SW480 (cell line): ENCODE measurements at places on chromosomes 1 and 21.

GRCh38 chr1:218164111-218164929, 120.8 kb upstream of the RRP15 start:
- peak; percentile 37 for DNase-seq

DNA sequence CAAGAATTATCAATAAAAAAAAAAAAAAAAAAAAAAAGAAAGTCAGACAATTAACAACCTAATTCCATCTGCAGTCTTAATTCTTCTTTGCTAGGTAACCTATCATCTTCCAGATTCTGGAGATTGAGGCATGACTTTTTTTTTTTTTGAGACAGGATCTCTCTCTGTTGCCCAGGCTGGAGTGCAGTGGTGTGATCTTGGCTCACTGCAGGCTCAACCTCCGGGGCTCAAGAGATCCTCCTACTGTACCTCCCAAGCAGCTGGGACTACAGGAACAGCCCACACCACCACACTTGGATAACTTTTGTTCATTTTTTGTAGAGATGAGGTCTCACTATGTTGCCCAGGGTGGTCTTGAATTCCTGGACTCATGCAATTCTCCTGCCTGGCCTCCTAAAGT, 4.6 kb upstream of the RAD54L start:
- DNase-seq, result no peak

DNA sequence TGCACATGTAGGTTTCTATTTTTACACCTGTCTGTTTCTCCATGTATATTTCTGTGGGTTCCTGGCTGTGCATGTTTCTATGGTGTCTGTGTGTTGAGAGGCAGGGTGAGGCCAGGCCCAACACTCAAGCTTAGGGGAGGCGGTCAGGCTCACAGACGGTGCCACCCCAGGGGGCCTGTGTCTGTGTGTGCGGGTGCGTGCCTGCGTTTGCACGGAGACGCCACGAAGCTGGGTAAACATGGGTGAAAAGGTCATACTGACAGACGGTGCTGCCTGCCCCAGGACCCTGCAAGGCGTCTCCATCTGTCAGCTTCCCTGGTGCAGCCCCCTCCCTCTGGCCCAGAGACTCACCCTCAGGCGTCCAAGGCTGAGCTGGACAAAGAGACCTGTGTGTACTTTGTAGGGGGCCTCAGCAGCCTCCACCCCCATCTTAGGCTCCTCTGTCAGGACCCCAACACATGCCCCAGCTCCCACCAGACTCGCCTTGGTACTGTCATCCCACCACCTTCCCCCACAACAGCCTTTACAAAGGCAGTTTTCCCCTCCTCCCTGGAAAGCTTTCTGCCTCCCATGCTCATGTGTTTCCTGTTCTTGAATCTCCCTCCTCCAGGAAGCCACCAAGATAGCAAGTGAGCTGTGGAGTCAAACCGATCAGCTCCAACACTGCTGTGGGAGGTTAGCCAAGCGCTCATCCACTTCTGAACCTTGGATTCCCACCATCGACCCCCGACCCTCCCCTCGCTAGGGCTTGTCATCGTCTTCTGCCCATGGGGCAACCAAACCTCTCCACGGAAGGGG, 34.1 kb downstream of the PTPRF start:
- DNase-seq, result no peak

DNA sequence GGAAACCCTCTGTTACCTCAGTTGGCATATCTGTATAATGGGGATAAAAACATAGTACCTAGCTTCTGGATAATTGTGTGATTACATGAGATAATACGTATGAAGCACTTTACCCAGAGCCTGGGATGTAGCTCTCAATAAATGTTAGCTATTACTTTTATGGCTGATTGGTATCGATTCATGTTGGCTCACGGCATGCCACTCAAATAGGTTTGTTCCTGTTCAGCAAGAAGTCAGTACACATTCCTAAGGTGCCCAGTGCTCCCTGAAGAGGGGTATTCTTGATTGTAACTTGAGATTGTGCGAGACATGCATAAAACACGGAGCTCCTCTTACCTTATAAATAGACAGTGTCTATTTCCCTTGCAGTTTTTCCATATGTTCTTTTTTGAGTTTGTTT, 78.5 kb upstream of the GALNT2 start:
- DNase-seq, result no peak

DNA sequence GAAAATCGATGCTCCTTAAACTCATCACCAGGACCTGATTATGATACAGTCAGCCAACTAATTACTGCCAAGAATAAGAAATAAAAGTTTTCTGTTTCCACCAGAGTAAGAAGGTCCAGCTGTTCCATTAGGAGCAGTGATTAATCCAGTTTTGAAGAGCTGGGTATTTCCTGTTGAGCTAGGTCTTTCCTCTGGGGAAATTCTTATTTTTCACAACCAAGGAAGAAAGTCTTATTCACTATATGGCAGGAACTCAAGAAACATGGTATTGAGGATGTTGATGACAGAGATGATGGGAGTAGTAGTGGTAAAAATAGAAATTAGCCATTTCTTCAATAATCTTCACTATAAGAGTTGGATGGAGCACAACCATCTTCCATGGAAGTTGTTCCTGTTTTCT, 374.6 kb upstream of the RUNX1 start:
- DNase-seq, result no peak

GRCh38 chr21:32599526-32599925, 12.7 kb downstream of the CFAP298 start:
- DNase-seq, result peak; percentile 87

GRCh38 chr1:88472714-88473113, 211.4 kb upstream of the PKN2 start:
- no peak for DNase-seq

GRCh38 chr1:193700710-193701355, 514.4 kb upstream of the B3GALT2 start:
- peak; percentile 3 for DNase-seq

GRCh38 chr1:183841550-183841949, 36.6 kb downstream of the RGL1 start:
- no peak for DNase-seq

DNA sequence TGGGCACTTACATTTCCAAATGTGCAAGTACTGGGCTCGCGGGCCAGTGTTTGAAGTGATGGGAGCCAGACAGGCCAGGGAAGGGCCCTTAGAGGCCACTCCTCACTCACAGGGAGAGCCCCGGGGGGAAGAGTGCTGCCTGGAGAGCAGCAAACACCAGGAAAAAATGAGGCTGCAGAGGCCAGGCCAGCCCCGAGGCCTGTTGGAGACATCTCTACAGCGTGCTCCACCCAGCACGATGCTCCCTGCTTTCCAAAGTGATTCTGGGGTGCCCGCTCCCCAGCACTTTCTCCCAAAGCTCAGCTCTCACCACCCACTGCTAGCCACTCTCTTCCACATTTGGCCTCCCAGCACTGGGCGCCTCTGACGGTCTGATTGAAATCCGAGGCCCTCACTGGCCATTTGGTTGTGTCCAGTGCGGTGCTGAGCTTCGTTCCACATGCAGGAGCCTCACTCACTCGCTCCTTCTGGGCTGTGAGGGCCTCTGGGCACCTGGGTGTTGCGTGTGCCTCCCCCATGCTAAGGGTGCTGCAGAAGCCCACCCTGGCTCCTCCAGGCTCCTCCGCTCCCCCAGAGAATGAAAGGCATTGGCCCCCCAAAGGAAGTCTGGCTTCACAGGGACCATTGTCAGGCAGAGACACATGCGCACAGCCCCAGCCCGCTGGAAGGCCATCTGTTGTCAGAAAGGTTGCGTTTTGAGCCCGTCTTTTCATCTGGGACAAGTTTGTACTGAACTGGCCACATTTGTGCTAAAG, 385.4 kb upstream of the VAMP3 start:
- DNase-seq, result no peak

DNA sequence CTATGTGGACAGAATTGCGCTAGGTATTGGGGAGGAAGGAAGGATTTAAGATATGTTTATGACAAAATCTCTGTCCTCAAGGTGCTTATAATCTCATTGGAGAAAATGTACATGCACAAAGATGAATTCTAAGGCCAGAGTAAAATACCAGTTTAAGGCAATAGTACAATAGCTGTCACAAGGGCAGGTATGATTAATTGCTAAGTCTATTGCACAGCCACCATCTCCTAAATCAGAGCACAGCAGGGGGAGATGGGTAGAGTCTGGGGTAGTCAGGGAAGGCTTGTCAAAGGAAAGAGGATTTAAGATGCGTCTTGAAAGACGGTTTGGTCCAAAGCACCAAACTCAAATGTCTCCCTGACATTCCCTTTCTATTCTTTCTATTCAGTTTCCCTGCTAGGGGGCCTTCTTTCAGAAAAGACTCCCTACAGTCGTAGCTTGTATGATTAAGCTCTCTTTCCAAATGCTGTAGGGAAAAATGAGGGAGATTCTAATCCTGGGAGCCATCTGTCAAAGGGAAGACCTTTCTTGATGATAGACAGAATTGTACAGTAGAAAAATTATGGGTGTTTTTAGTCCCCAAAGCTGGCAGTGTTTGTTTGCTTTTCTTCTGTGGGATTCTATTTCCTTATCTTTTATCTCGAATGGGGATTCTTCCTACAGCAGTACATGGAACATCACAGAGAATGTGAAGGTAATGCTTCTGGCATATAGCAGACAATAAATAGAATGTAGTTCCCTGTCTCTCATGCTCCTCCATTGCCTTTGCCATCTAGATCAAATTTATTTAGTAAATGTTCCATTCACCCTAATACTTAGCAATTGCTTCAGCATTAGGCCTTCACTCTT, 107.6 kb upstream of the NFIA start:
- DNase-seq, result no peak
